ENCODE measurements at places on chromosomes 13 and 19.

- DNase-seq = no peak
These were observed 7.4 kb downstream of the EID2B start for GRCh38 chr19:39525205-39525604.

DNA sequence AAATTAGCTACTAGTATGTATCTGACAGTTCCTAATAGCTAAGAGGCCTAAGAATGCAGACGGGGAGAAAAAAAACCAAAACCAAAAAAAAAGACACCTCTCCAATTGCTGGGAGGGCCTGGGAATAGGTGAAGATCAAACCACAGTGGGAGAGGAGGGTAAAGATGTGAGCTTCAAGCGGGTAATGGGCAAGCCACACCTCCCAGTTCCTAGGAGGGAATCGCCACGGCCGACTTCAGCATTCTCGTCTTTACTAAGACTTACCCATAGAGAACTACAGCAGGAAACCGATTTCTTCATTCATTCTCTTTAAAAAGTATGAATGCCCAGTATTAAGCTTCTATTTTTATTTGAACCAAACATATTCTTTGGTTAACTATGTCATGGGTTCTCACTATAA lies 5.6 kb upstream of the EEF1AKMT1 start:
- no peak for DNase-seq

GRCh38 chr13:43657485-43657884 lies 129.3 kb downstream of the ENOX1 start:
- no peak for DNase-seq

GRCh38 chr19:3274245-3274941 lies 49.9 kb downstream of the CELF5 start:
- DNase-seq = no peak

DNA sequence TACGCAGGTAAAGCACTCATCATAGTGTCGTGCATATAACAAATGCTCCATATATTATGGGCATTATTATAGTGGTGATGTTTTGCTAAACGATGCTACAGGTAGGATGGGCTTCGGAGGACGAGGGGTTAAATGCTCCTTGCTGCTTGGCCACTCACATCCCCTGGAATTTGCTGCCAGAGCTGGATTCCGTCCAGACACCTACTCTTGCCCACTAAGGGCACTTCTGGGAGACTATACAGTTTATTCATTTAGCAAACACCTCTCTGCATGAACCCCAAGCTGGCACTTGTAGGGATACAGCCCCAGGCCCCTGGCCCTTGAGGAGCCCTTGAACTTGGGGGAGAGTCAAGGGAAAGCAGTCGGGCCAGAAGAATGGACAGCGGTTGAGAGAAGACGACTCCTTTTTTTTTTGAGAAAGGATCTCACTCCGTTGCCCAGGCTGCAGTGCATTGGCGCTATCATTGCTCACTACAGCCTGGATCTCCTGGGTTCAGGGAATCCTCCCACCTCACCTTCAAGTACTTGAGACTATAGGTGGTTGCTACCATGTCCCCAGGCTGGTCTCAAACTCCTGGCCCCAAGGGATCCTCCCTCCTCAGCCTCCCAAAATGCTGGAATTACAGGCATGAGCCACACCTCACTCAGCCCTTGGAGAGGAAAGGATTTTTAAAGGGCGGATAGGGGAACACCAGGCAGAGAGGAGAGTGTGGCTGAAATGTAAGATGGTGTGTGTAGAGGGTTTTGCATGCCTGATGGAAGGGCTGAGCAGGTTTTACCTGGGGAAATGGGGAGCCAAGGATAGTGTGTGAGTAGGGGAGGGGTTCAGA lies 1.1 kb upstream of the MRPL34 start:
- no peak for DNase-seq

GRCh38 chr13:33434676-33435075 lies 149.1 kb upstream of the STARD13 start:
- DNase-seq = no peak

- DNase-seq = peak; percentile 95
These were observed at the start of gene ZNF296 for GRCh38 chr19:45076029-45076850. Gene ZNF296 (minus strand): TSS chr19:45076478. CDS start chr19:45076373, 105 bp downstream.

GRCh38 chr13:113616991-113617749 lies 32.6 kb downstream of the TFDP1 start:
- DNase-seq = no peak

- DNase-seq = no peak
These were observed 34.6 kb downstream of the COL4A2 start for GRCh38 chr13:110341445-110342244.

- DNase-seq = no peak
These were observed 219.9 kb downstream of the ZIC5 start for GRCh38 chr13:99751517-99752199.

- peak; percentile 54 for DNase-seq
These were observed at the start of gene EDNRB for GRCh38 chr13:77918391-77919245. Gene EDNRB (minus strand): TSS chr13:77918831. CDS start chr13:77918573, 258 bp downstream.

GRCh38 chr19:12244370-12244769 lies 50.3 kb downstream of the ZNF44 start:
- DNase-seq = peak; percentile 50

DNA sequence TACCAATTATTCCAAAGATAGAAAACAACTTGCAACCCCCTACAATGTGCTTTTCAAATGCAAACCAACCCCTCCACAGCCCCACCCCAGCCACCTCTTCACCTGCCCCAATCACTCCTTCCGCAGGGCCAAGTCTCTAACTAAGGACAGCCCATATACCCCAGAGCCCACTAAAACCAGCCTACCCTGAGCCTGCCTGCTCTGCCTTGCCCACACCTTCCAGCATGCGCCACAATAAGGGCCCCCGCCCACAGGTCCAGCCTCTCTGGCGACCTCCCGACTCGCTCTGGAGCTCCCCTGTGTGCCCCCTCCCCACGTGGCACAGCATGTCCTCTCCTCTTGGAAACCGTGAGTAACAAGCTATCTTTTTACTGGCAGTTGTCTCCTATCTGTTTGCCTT lies 42.8 kb upstream of the MEDAG start:
- DNase-seq = no peak

DNA sequence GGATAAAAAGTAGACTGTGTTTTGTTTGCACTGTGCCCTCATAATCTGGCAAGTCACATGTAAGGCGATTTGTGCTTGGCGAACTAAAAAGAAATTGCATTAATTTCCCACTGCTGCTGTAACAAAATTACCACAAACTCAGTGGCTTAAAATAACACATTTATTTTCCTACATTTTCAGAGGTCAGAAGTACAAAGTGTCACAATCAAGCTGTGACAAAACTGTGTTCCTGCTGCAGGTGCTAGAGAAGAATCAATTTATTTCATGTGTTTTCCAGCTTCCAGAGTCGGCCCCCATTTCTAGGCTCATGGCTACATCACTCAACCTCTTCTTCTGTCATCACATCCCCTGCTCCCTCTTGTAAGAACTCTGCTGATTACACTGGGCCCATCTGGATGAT lies 158.6 kb upstream of the UFM1 start:
- DNase-seq = peak; percentile 32

- no peak for DNase-seq
These were observed 264.0 kb downstream of the TBC1D4 start for GRCh38 chr13:75217949-75218348.

GRCh38 chr19:40335101-40335500 lies 13.1 kb downstream of the C19orf47 start:
- no peak for DNase-seq

GRCh38 chr19:15445807-15446376 lies 3.9 kb downstream of the WIZ start:
- DNase-seq = no peak

- no peak for DNase-seq
These were observed 27.4 kb downstream of the PRAM1 start for GRCh38 chr19:8475005-8475404.

- no peak for DNase-seq
These were observed 206.2 kb downstream of the URI1 start for GRCh38 chr19:30148039-30148790.

- DNase-seq = no peak
These were observed 564.1 kb downstream of the PCDH9 start for GRCh38 chr13:66665991-66666390.

DNA sequence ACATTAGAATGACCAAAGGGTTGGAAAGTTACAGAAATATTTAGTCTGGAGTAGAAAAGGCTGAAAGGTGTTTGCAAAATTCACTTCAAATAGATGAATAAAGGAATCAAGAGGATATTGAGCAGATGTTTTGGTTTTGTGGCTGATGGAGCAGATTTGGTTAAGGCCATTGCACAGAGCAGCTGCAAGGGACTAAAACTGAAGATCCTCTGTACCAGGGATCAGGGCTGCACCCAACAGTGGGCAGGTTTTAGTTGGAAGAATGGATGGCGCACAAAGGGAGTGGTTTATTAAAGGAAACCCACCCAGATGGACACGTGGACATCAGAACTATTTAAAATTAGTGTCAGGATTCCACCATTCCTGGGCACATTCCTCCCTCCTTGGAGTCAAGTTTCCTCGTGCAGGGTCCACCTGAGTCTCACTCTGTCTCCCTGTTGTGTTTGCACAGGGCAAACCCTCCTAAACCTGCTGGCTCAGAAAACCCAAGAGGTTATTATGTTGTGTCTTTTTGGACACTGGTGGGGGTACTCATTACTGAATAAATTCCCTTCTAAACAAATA lies 9.2 kb upstream of the UBAC2 start:
- DNase-seq = peak; percentile 8

GRCh38 chr13:33776239-33776881 lies 41.6 kb upstream of the RFC3 start:
- no peak for DNase-seq

GRCh38 chr13:108190897-108191296 lies 24.4 kb downstream of the LIG4 start:
- DNase-seq = no peak

DNA sequence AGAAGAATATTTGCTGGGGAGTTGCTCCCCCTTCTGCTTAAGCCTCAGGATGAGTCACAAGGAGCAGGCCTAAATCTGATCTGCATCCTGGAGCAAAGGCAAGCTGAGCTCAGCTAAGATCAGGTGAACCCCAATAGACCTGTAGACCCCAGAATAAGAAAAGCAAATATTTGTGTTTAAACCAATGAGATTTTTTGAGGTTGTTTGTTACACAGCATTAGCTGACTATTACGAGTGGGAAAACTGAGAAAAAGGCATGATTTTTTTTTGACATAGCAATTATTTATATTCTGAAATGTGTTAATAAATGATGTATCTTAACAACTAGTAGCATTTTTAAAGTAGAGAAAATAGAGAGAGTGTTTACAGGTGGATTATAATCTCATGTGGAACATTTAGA lies 45.1 kb downstream of the ADGRE3 start:
- no peak for DNase-seq

- peak; percentile 95 for DNase-seq
These were observed 350 bp upstream of the USP12 start for GRCh38 chr13:27171827-27172494.

DNA sequence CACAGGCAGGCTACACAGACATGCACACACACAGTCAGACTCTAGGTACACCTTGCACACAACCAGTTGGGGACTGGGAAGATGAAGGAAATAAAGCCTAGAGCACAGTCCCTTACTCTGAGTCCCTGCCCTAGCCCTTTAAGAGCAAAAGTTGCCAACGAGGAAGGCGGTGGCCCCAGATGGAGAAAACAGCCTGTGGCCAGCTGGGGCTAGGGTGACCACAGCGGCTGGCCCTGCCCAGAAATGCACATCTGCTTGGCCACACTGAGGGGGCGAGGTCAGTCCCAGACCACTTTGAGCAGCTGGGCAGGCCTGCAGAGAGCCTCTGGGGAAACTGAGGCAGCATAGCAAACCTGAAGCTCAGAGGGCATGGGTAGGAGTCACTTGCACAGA lies 52.3 kb downstream of the PTPRS start:
- DNase-seq = no peak

DNA sequence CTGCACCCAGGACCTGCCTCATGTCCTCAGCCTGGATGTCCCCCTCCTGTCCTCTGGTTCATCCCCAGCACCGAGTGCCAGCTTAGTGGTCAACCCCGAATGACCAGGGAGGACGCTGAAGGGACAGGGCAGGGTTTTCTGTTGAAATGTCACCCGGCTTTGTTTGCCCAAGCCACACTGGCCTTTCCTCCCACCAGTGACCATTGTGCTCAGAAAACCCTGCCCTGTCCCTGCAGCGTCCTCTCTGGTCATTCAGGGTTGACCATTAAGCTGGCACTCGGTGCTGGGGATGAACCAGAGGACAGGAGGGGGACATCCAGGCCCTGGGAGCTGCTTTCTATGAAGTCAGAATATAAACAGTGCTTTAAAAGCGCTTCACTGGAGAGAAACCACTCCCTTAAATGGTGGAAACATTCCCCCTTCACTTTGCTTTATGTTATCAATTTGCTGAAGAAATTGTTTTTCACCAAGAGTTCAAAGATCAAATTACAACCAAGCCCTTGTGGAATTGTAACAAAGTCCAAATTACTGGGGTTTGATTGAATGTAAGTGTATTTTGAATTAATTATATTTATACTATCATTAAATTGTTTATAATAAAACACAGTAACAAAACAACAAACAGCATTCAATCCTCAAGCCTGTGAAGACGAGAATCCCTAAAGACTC lies 21.4 kb downstream of the CARS2 start:
- DNase-seq = no peak

DNA sequence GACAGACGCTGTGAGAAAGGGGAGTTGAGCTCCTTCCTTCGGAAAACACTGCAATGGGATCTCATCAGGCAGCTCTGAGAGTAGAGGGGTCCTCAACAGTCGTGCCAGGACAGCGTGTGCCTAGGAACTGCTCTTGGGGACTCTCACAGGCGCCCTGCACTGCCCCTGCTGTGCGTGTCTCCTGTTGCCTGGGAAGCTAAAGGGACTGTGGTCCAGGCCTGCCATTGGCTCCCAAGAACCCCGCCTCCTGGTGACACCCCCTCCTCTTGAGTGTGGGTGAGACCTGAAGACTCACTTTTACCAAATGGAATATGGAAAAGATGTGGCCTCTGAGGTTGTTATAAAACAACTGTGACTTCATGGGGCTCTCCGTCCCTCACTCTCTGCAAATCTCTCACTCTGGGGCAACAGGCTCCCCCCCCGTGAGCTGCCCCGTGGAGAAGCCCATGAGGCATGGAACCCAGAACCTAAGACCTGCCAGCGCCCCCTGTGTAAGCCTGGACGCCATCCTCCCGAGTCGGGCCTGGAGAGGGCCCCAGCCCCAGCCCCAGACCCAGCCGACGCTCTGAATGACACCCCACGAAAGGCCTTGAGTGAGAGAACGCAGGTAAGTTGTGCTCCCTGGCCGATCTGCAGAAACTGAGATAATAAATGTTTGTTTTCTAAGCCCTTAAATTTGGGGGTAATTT lies 302.7 kb downstream of the FGF9 start:
- no peak for DNase-seq

DNA sequence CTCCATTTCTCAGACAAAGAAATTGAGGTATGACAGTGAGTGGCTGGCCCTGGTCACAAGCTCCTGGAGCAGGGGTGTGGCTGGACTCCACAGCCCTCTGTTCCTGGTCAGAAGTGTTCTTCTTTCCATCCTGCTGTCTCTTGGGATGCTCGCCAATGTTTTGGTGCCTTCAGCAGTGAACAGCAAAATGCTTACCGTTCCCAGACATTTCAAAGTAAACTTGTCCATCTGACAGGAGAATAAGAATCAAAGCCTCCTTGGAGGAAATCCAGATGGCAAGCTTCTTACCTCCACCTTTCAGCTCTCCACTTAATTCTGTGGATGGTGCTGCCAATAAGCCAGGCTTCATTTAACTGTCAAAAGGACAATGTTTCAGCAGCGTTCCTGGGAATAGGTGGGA lies 954.1 kb downstream of the UQCRFS1 start:
- DNase-seq = no peak

All from D341Med (cell line).